Diencephalon (tissue), 1 donor: ENCODE measurements at places on chromosomes 7 and 10. TPM values are rescaled to one million over a fixed set of nuclear protein-coding genes. Genes with fewer than 3 reads are reported as not detected.

Gene HYAL4
- total RNA-seq: not detected

Gene PHTF2
- total RNA-seq: 53.1 TPM

Gene NKX1-2
- 1.8 TPM for total RNA-seq

Gene PRR15
- total RNA-seq: not detected

Gene ZPBP
- total RNA-seq: 0.92 TPM

Gene NOS3
- total RNA-seq: 2.5 TPM

Gene CLRN3
- total RNA-seq: not detected

Gene FAM237B
- total RNA-seq: 0.23 TPM

Gene HMX3
- 2.8 TPM for total RNA-seq

Gene RPEL1
- not detected for total RNA-seq

Gene COBL
- total RNA-seq: 5.1 TPM

Gene FAM13C
- total RNA-seq: 44.3 TPM

Gene HOGA1
- 2.5 TPM for total RNA-seq

Gene RAMP3
- total RNA-seq: 6.2 TPM

Gene PAXIP1
- total RNA-seq: 11.3 TPM

Gene LIPA
- total RNA-seq: 46.8 TPM

Gene CYP2C19
- total RNA-seq: not detected
